Aorta (tissue), 5 donors: ENCODE measurements at places on chromosomes 6 and 20.

DNA sequence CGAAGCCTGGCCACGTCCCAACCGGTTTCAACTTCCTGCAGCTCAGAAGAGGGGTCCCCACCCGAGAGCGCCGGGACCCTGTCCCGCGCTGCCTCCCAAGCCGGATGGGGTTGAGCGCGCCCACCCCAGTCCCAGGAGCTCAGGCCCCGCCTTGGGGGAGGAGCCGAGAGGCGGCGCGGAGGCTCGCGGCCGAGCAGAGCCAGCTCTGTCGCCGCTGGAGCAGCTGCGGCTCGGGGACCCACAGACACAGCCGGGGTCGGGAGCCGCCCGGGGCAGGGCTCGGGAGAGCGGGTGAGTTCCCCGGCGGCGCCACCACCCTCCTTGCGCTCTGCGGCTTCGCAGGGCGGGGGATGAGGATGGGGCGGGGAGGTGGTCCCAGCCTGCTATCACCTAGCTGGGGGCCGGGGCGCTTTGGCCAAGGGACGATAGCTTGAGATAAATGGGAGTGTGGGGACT, at the start of gene PPP1R16B:
TSS of gene PPP1R16B (plus strand) at position 196 of the 456 bp plus-strand sequence. CDS start 30,229 bp downstream, outside the sequence.
- DNase-seq = peak; percentile 63

DNA sequence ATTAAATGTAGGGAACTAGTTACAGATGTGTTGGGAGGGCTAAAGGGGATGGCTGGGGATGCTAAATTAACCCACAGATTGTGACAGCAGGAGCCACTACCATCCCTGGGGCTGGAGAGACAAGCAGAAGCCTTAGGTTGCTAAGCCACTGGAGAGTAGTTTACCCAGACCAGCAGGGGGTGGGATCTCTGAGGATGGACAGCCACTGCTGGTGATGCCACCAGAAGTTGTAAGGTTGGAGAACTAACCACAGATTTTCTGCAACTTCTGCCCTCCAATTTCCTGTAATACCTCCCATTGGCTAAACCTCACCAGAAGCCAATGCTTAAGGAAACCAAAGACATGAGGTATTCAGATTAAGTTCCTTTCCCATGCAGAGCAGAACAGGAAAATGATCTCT, 139.6 kb upstream of the NOX3 start:
- DNase-seq = no peak

GRCh38 chr6:30768634-30769087, 24.3 kb upstream of the IER3 start:
- DNase-seq = peak; percentile 67

DNA sequence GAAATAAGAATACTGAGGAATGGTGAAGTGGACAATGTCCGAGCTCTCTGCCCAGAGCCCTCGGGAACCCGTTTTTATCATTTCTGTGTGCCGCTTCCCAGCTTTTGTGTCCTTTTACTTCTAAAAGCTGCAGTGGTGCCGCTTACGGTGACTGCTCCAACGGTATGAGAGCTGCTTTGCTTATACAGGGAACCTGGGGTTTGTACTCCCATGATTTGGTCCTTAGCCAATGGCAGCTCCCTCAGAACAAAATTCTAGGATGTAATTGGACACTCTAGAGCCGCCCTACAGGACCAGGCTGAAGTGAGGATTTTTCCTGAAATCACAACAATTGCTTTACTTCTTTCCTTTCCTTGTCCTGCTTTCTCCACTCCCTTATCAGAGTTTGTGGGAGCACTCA, 24.2 kb upstream of the PCSK2 start:
- DNase-seq = no peak

DNA sequence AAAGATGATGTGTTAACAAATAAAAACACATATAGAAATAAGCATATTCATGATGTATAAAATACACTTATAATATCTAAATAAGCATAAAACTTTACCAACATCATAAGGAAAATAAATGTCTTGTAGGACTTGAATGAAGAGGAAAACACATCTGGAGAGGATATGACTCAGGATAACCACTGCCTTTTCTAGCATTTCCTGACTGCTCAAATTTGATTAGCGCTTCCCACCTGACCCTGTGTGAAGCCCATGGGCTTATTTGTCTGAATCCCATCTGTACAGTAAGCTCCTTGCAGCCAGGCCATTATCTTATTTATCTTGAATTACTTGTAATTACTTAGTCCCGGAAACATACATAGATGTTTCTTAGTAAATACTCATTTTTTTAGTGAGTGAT, 608.6 kb downstream of the COL12A1 start:
- DNase-seq = no peak

- DNase-seq = no peak
Measured at GRCh38 chr6:26103141-26103769, 16.0 kb downstream of the HFE start.

DNA sequence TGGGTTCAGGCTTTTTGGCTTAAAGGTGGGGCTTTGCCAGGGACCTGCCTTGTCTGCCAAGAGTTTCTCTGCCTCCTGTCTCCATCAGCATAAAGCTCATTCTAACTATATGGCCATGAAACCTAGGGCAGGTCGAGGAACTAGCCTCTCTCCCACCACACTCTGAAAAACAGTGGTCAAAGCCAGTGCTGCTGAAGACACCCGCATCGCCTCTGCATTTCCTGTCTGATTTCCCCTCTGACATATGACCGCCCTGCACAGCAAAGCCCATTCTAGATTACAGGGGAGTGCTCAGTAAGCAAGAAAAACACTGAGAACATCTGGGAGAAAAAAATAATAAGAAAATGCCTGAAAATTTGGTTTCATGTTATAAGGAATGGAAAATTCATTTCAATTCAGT, 573.6 kb downstream of the PRKN start:
- no peak for DNase-seq

DNA sequence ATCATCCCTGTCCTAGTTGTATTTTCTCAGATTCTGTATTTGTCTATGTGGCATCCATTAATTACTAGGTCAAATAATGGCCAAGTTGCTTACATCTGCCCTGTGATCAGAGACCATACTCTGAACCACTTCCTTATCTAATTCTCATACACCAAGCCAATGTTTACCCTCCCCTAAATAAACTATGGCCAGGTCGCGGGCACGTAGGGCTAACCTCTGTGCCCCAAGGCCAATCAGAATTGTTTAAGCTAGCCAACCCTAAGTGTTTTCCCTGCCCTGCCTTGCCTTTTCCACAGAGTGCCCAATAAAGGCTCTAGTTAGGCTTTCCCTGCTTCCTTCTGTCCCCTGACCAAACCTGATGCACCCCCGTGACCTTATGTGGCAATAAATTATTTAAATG, 2.8 kb upstream of the CALHM4 start:
- DNase-seq = no peak

- DNase-seq = no peak
Measured at GRCh38 chr6:144853603-144854002, 568.5 kb downstream of the UTRN start.

- DNase-seq = no peak
Measured at GRCh38 chr20:22984008-22984407, 51.1 kb upstream of the SSTR4 start.

DNA sequence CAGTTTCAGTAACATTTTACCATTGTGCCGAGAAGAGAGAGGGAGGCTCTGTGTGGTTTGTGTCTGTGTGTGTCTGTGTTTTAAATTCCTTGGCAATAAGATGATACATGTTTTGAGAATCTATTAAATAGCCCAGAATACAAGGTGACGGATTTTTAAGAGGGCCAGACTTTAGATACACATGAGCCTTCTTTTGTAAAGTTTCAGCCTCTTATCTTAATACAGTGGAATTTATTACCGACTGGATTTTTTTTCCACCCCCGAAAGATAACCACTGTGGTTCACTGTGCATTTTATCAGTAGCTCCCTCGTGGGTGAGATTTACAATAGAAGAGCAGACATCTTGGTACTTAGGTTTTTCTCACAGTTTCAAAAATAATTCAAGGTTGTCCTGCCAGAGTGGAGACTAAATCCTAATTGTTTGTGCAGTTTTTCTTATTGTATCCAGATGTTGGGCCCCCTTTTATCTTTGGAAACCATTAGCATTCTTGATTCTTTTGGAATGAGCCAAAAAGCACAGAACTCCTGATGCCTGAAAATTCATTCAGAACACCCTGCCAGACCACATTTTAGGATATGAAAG, 49.9 kb downstream of the STK4 start:
- no peak for DNase-seq

DNA sequence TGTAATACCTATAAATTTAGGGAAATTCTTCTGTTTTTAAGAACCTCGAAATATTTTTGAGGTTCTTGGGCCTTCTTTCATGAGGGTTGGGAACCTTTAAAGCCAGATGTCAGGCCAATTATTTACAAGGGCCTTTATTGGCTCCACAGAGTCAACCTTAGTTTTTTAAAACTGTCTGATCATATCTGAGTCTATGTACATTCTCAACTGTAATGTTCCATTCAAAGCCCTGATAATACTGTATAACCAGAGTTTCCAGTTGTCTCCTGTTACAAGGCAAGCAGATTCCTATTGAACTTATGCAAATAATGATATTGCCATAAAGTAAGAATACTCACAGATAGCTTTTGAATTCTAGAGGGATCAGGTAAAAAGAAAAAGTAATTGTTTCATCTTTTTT, 545.5 kb downstream of the EPM2A start:
- no peak for DNase-seq

DNA sequence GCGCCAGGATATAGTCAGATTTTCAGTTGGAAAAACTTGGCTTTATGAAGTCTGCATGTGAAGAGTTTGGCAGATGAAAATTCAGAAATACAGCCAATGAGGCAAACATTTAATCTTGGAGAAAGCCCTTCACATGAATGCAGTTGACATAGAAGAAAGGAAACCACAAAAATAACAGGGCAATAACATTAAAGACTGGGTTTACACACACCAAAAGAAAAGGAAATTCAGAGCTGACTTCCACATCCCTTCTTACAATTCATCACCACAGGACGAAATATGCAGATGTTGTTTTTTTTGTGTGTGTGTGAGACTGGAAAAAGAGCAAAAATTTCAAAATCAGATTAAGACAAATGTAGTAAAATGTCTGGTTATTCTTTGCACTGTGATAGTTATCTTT, 69.8 kb upstream of the HEY2 start:
- no peak for DNase-seq

- DNase-seq = peak; percentile 71
Measured at GRCh38 chr20:62258499-62259293, 20.4 kb downstream of the OSBPL2 start.

- DNase-seq = no peak
Measured at GRCh38 chr6:13668291-13668928, 43.2 kb downstream of the RANBP9 start.

DNA sequence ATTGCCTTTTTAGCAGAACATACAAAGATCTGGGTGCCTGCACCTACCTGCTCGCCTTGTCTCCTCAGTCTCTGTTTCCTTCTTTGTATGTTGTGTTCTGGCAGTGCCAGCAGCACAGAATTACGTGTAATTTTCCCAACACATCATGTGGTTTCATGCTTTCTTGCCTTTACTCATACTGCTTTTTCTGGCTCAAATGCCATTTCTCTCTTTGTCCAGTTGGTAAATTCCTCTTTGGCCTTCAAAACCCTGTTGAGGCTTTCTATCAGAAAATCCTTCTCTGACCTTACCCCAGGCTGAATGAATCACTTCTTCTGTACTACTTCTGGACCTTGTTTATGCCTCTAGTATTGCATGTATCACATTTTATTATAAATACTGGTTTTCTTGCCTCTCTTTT, 31.8 kb downstream of the L3MBTL3 start:
- no peak for DNase-seq

DNA sequence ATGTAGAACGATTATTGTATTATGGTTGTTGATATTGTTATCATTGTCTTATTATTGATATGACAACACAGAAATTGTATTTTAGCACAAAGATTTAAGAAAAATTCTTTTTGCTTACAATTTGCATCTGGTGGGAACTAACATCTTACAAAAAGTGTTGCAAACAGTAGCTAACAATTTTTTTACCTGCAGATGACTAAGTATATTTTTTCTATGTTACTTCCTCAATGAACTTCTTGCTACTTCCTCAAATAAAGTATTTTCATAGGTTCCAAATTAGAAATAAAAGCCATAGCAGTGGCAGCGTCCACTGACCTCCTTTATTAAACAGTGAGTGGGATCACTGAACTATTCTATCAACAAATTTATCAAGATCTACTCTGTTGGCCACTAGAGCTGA, 847.0 kb downstream of the PHF3 start:
- no peak for DNase-seq

DNA sequence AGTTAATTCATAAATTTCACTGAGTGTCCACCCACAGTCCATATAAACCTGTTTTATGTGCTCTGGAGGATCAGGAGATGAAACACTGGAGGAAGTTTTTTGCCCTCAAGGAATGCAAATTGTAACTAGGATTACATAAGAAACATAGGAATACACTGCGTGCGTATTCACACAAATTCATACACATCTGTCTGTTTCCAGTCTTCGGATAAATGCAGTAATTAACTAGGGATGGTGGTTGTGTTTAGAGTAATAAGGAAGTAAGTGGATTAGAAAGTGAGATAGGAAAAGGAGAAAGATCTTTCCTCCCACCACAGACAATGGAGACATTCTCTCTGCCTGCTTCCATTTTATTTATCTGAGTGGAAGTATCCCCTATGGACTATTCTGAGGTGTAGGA, 35.7 kb upstream of the POPDC3 start:
- DNase-seq = no peak

- no peak for DNase-seq
Measured at GRCh38 chr6:155366325-155366724, 52.0 kb upstream of the TFB1M start.

DNA sequence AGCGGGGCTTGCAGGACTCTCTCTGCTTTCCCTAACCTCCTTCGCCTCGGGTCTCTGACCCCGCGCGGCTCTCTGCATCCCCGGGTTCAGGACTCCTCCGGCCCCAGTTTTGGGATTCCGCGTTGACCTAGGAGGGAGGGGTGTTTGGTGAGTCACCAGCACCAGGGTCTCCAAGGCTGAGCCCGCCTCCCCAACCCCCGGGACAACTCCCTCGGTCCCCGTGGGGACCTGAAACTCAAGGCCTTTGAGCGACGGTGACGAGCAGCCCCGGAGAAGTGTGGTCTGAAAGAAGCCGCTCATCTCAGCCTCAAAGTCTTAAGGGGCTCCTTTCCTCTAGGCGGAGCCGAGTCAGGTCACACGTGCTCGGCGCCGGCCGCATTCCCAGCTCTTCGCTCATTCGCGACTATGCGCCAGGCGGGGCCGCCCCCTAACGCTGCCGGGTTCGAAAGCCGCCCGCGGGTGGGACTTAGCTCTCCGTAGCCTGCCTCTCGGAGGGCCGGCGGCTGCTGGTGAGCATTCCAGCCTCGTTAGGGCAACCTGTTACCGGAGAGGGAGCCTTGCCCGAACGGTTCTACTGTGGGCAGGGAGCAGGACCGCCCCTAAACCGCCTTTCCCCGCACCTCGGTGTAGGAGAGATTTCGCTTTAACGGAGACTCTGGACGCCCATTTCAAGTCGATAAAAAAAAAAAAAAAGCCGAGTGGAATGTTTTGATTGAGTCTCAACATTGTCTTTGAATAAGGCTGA, 3.0 kb upstream of the PRDM13 start:
- DNase-seq = no peak

DNA sequence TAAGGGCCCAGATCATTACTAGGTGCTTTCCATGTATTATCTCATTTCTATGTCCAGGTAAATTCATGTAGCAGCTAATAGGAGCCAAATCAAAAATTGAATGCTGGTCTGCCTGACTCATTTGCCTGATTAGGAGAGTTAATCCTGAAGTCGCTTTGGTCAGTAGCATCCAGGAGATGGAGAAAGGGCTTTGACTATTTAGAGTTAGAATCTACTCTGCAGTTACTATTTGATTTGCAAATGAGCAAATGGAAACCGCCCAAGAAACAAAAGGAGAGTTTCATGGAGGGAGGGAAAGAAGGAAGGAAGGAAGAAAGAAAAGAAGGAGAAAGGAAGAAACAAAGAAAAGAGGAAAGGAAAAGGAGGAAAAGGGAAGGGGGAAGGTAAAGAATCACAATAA, 539.6 kb upstream of the MMS22L start:
- no peak for DNase-seq

GRCh38 chr6:2877057-2877882, 25.8 kb downstream of the SERPINB9 start:
- no peak for DNase-seq
